ENCODE measurements at places on chromosomes 7 and 10. TPM values are rescaled to one million over a fixed set of nuclear protein-coding genes. Genes with fewer than 3 reads are reported as not detected.

GRCh38 chr10:97333351-97333600, 1.3 kb downstream of the FRAT2 start:
- DNase-seq, result no peak

FEZF1 gene
- not detected for total RNA-seq

DNA sequence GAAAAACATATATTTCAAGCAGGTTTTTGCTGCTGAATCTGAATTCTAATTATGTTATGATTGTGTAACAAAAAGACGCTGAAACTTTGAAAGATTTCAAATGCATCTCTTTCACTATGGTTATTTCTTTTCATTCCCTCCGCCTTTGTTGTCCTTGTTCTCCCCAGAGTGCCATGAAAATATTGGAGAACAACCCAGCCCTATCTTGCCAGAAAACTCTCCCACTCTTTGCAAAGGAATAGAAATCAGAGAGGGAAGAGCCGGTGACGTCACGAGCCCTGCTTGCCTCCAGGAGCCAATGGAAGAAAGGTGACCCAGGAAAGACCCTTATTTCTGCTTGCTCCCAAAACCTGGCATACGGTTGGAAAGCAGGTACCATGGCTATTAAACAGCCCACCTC, 3.4 kb downstream of the GFRA1 start:
- DNase-seq, result no peak

- no peak for DNase-seq
Observed at GRCh38 chr10:2955064-2955463, 112.3 kb upstream of the PFKP start.

PTPN20 gene
- total RNA-seq, result not detected

GRCh38 chr10:88672041-88672440, 7.8 kb downstream of the LIPF start:
- no peak for DNase-seq

VAX1 gene
- not detected for total RNA-seq

GRCh38 chr7:146387140-146387539, 270.5 kb downstream of the CNTNAP2 start:
- no peak for DNase-seq

DNA sequence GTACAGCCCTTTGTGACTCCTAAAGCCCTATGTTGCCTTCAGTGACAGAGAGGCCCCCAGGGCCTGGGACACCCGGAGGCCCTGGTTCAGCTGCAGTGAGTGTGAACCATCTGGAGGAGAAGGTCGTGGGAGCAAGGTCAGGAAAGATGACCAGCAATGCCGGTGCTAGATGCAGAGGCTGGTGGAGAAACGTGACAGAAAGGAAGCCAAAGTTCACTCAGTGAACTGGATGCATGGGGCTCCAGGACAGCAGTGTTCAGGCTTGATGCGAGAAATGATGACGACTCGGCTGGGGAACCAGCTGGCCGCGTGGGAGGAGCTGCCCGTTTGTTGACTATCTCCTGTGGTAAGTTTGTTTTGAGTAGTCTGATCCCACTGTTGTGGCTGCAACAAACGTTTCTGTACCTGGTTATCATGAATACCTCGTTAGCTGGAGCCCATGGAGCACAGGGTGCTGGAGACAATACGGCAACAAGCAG, 54.1 kb upstream of the MKRN1 start:
- no peak for DNase-seq

GRCh38 chr10:33257439-33258080, 76.9 kb downstream of the NRP1 start:
- DNase-seq, result no peak

GRCh38 chr7:116356333-116356965, 143.1 kb upstream of the CAV2 start:
- no peak for DNase-seq

CPA2 gene
- 12.6 TPM for total RNA-seq

LRMDA gene
- 4.7 TPM for total RNA-seq

- no peak for DNase-seq
Observed at GRCh38 chr7:153954477-153954876, 97.7 kb upstream of the DPP6 start.

DNA sequence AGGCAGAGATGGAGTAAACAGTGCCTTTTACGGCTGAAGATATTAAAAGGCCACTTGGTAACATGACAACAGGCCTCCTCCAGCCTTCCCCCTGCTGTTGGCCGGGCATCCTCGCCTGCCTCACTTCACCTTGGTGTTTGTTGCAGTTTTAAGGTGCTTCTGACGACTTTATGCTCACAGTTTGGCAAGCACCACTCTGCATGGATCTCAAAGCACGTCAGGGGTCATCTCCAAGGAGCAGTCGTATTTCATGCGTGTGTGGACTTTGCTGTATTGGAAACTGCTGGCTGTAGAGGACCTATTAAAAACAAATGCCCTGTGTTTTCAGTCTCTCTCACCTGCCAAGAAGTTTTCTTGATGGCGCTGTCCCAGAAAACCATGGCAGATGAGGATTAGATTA, 483.1 kb downstream of the RPS24 start:
- DNase-seq, result no peak

GRCh38 chr10:89373916-89374711, 3.7 kb upstream of the IFIT1B start:
- peak; percentile 33 for DNase-seq

DNA sequence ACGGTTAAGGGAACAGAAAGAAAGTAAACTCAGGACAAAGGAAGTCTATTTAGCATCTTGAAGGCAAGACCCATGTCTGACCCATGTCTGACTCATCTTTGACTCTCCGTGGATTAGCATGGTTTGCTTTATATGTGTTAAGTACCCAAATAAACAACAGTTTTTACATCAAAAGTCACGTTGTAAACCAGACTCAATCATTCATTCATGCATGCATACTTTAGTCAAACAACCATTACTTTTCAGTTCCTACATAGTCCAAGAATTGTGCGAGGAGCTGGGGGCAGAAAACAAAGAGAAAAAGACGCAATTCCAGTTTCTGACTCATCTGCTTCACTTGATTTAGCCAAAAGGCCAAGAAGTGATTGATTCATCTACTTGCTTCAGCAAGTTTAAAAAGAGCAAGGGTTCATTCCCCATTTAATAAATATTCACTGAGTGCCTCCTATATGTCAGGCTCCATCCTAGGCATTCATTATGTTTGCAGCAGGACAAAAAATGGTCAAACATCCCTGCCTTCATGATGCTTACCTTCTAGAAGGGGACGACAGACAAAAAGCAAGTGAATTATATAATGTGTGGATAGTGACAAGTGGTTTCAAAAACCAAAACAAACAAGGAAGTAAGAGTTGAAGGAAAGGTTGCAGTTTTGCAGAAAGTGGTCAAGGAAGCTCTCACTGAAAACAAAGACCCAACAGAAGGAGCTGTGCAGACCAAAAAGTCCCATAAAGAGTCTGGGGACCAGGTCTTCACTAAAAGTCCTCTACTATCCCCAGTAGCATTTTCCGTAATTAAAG, 116.2 kb downstream of the FAM107B start:
- no peak for DNase-seq

FAM3C gene
- 204 TPM for total RNA-seq

DNA sequence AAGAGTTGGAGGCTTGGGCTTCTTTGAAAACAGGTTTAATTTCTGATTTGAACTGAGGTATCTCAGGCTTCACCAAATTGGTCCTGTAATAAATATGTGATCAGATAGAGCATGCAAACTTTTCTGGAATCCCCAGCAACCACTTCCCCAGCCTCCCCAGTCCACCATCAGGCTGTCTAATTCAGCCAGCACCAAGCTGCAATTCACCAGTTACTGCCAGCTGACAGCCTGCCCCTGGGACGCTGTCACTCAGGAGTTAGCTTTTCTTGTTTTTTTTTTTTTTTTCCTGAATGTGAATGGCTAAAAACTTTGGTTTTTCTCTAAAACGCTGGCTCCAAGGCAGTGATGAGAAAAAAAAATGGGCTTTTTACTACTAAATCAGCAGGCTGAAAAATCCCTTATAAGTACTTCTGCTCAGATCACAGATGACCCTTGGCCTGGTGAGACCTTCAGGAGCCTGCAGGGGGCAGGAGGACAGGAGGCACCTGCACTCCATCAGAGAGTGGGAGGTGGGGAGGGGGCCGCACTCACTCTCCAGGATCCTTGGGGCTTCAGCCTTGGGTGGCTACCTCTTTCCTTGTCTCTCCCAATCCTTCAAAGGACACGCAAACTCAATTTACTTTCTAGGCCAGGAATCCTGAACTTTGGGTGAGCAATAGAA, 349.4 kb downstream of the GATA3 start:
- no peak for DNase-seq

GRCh38 chr7:32204361-32205018, 134.3 kb upstream of the PDE1C start:
- DNase-seq, result peak; percentile 55

GRCh38 chr10:129102906-129103693, 363.9 kb upstream of the MGMT start:
- no peak for DNase-seq

XRCC2 gene
- total RNA-seq, result 2.1 TPM

GRCh38 chr10:75542906-75543305, 111.5 kb downstream of the LRMDA start:
- DNase-seq, result no peak

DNA sequence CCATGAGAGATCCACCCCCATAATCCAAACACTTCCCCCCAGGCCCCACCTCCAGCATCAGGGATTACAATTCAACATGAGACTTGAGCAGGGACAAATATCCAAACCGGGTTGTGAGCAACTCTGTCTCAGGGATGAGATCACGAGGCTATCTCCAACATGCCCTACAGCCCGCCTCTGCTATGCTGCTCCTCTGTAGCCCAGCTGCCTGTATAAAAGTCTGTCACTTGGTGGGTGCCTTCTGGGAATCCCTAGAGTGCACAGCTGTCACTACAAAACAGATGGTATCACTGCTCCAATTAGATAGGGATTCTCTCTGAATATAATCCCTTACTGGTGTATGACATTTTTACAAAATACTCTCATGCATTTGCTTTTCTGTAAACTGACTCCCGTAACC, 114.9 kb upstream of the NANOS1 start:
- DNase-seq, result no peak

PLXDC2 gene
- total RNA-seq, result 43.2 TPM

DNA sequence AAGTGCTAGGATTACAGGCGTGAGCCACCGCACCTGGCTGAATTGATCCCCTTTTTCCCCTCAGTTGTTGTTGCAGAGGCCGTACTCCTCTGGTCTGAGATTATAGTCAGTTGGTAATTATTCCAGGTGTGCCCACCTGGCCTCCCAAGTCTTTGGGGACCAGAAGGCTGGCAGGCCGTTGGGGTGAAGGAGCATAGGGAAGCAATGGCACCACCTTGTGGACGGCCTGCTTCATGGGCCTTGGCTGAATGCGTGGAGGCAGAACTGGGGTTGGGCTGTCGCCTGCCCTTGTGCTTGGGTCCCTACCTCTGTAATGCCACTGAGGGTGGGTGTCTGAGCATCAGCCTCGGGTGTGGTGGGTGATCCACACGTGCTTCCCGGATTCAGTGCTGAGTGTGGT, 125.7 kb downstream of the RGS10 start:
- DNase-seq, result peak; percentile 78

Data from Peyer's patch (tissue), 4 donors.